Activated T-cell treated with anti-CD3 and anti-CD28 coated beads for 48 hours (primary cell): ENCODE measurements at places on chromosomes 6 and 20.

GRCh38 chr6:5537132-5537531 lies 275.8 kb downstream of the FARS2 start:
- DNase-seq: no peak

GRCh38 chr6:15498640-15499039 lies 164.2 kb downstream of the DTNBP1 start:
- no peak for DNase-seq

GRCh38 chr6:36357872-36358225 lies 21.2 kb upstream of the BNIP5 start:
- DNase-seq: no peak

DNA sequence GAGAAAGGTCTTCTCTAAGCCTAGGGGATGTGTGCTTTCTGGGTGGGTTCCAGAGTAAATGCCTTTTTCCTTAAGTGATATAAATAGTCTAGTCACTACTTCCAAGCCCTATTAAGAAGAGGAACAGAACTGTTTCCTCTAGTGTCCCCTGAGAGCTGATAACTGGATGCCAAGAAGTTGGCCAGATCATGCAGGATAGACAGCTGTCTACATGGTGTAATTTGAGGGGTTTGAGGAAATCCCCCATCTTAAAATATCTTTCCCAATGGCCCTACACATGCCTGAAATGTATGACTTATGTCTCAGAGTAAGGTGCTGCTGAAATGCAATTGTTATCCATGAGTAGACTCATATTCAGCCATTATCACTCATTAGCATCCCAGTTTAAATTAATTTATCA lies 20.2 kb upstream of the PIM1 start:
- no peak for DNase-seq

- no peak for DNase-seq
Observed at GRCh38 chr6:136549300-136550044, 750 bp downstream of the MAP7 start.

DNA sequence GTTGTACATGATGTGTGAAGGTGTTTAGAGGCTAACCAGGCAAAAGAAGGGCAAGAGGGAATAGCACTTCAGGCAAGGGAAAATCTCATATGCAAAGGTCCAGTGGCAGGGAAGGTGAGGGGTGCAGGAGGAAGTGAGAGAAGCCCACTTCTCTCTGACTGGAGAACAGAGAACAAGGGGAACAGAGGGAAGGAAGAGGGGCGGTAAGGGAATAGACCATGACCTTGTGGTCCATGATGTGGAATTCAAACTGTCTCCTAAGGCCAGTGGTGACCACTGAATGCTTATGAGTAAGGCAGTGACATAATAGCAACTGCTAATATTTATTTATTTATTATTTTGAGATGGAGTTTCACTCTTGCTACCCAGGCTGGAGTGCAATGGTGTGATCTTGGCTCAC lies 20.6 kb upstream of the SLC9A8 start:
- DNase-seq: no peak

GRCh38 chr20:36461600-36462439 lies 79.5 kb upstream of the MYL9 start:
- DNase-seq: peak; percentile 27

DNA sequence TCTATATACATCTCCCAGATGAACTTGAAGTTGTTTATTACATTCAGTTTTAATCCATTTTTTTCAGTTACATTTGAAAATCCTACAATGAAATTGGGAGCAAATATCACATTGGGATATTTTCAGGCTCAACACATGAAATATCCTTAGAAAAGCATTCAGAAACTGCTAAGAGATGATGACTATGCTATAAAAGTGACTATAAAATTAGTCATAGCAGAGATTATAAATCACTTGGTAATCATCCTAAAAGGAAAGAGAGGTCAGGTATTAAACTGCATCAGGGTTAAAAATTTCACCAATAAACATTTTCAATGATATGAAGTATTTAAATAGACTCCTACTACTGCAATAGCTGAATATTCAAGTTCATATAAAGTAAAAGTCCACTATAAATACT lies 987.7 kb downstream of the GRIK2 start:
- DNase-seq: no peak

GRCh38 chr6:48754641-48755040 lies 643.6 kb upstream of the PTCHD4 start:
- no peak for DNase-seq

GRCh38 chr6:32148289-32149091 lies 3.2 kb downstream of the PRRT1 start:
- peak; percentile 68 for DNase-seq

GRCh38 chr6:97026298-97026697 lies 101.8 kb downstream of the KLHL32 start:
- DNase-seq: no peak

DNA sequence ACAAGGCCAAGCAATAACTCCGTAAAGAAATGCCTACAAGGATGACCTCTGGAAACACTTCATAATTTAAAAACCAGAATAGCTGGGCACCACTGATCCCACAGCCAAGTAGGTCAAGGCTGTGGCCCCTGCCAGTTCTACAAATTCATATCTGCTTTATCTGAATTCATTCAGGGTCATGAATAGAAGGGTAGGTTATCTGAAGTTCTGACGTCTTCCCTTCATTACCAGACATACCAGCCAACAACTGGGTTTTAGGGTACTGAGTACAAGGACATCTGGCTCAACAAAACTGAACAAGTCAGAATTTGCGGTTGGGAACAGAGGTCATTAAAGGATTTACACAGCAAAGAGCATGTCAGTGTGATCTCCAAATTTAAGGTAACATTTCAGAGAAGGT lies 26.0 kb downstream of the MAP3K5 start:
- no peak for DNase-seq

DNA sequence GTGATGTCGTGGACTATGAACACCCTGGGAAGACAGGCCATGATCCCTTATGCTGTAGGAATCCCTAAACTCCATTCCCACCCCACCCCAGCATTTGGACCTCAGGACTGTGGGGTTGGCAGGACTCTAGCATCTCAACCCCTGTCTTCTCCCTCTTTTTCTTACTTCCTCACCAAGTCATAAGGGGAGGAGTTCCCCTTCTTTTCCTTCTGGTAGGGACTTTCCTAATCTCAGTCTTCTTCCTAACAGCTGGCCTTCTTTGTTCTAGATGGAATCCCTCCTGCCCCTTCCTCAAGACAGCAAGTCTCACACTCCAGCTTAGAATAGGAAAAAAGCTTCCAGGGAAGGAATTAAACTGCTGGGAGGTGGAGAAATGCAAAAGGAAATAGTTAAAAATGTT lies 2.3 kb upstream of the SIRPB2 start:
- no peak for DNase-seq

DNA sequence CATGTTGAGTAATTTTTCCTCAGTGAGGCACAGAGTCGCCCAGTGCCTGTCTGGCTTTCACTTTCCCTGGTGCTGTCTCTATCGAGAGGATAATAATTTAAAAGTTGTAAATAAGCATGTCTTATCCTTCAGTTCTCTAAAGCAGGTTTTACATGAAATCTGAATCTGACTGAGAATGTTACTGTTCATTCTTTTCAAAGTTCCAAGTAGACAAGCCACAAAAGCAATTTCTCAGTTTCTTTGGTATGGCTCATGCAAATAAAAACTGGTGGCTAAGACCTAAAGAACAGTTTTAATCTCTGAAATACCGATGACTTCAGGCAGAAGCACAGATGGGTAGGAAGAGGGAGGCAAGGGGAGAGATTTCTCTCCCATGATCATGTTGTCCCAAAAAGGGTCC lies 87.6 kb upstream of the GCM1 start:
- DNase-seq: no peak

GRCh38 chr6:108564178-108564577 lies 3.5 kb downstream of the FOXO3 start:
- no peak for DNase-seq

- no peak for DNase-seq
Observed at GRCh38 chr20:17083738-17084137, 143.1 kb upstream of the PCSK2 start.

DNA sequence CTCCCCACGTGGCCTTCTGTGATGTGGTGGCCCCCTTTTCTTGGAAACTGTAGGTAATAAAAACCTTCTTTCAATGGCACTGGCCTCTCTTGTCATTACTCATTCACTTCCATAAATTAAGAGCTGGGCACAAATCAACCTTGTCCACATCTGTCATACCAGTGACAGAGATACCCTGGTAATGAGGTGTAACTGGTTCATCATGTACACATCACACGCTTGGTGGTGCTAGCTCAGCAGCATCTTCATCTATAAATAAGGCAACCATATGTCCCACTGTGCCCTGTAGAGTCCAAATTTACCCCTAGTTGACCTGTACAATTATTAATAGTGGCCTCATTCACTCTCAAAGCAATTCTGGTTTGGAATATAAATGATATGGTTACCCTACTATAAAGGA lies 245.6 kb downstream of the HIVEP2 start:
- DNase-seq: no peak

GRCh38 chr6:43952746-43953145 lies 174.5 kb downstream of the MRPL14 start:
- no peak for DNase-seq

GRCh38 chr6:138250513-138251247 lies 32.4 kb upstream of the PBOV1 start:
- DNase-seq: no peak

GRCh38 chr6:73088138-73088813 lies 137.0 kb downstream of the KHDC1L start:
- no peak for DNase-seq

- peak; percentile 39 for DNase-seq
Observed at GRCh38 chr6:16766043-16766536, 4.8 kb upstream of the ATXN1 start.

DNA sequence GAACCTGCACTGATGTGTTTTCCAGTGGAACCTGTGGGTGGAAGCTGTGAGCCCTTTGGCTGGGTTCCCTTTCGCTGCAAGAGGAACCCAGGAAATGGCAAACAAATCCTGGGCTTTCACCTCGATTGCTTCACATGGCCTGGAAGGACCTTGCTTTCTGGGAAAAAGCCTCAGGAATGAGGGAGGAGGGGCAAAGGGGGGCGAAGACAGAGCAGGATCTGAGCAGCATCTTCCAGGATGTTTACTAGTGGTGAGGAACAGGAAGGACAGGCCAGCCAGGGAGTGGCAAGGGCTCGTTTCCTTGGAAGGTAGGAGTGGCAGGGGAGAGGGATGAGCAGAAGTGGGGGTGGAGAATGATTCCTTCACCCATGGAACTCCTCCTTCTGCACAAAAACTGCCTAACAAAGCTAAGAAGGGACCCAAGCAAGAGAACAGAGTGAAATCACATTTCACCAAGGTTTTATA lies 5.9 kb downstream of the SLC2A10 start:
- DNase-seq: no peak

DNA sequence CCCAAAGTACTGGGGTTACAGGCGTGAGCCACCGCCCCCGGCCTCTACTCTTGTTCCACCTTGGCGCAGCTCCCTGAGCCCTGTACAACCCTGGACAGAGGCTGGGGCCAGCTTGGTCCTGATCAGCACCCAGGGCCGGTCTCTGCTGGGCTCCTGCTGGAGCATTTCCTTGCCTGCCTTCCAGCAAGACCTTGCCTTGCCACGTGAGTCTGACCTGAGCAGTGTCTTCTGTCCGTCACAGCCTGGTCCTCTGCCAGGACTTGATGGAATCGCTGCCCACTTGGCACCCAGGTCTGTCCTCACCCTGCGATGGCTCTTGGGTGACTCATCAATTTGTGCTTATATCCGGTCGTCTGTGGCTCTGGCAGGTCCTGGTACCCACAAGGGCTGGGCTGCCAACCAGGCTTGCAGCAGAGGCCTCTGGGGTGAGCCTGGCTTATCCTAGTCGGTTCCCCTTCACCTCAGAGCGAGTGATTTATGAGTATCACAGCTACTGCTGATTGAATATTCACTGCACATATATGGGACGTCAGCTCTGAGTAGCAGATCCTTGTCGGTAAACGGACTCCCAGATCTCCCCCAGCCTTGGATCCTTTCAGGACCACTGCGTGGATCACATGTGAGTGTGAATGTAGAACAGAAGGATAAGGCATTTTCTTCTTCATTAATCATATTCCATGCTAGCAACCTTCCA lies 10.1 kb upstream of the SULF2 start:
- DNase-seq: no peak

DNA sequence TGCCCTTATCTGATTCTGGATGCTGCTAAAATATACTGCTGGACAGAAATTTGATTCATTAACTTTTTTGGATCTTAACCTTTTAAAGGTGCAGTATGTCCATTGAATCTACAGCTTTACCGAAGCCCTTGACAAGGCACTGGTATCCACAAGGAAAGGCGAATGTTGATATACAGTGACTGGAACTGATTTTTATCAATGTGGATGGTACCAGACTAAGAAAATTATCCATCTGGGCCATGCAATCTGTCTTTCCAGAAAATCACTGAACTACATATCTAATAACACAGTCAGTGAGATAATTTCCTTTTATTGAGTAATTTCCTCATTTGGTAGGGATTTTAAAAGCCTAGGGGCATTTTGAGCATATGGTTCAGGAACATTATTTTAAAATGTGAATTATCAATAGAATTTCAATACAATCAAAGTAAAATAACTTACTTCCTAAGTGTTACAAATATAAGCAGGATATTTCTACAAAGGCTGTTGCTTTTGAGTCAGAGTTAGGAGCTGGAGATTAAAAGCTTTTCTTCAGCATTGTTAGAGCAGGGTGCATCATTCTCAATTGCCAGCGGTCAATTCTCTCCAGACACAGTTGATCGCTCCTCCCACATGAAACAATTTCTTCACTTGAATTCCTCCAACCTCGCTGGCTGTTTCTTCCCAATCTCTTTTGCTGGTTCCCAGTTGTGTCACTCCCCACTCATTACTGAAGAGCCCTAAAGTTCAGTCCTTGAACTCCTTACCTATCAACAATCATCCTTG lies 585.3 kb upstream of the FLRT3 start:
- DNase-seq: no peak

GRCh38 chr6:129513471-129513870 lies 196.5 kb downstream of the ARHGAP18 start:
- no peak for DNase-seq

DNA sequence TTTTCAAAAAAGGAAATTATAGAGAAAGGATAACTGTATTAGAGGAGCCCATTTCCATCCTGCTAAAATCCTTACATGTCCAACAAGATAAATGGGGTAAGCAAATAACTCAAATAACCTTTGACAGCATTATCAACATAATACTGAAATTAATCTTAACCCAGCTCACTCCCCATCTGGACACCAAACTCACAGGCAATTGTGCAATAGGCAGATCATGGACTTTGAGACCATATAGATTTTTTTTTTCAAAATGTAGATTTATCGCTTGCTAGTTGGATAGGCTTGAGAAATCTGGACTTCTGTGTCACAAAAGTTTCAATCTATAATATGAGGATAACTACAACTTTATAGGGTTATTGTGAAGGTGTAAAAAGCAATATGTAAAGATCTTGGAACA lies 134.4 kb upstream of the ASCC3 start:
- no peak for DNase-seq

DNA sequence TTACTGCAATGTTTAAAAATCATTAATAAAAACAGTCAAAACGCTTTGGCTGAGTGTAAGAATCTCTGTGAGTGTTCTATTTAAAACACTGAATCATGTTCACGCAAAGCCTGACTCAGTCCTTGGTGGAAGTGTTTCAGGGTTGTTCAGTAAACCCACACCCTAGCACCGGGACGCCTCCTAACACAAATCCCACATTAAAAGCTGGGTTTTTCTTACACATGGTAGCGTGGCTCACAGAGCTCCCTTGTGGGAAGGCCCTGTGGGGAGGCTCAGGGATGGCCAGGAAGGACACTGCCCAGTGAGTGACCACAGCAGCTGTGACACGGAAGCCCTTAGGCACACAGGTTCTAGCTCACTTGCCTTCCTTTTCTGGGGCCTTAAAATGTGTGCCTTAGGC lies 80.2 kb downstream of the GMPR start:
- peak; percentile 18 for DNase-seq

- no peak for DNase-seq
Observed at GRCh38 chr6:31528821-31529328, at the start of gene MCCD1. MCCD1 (plus strand) TSS chr6:31528962; CDS start chr6:31529015, 53 bp downstream.
